ENCODE measurements at places on chromosomes 2 and 18.

- no peak for DNase-seq
Observed at GRCh38 chr18:28781616-28782362, 604.9 kb upstream of the CDH2 start.

DNA sequence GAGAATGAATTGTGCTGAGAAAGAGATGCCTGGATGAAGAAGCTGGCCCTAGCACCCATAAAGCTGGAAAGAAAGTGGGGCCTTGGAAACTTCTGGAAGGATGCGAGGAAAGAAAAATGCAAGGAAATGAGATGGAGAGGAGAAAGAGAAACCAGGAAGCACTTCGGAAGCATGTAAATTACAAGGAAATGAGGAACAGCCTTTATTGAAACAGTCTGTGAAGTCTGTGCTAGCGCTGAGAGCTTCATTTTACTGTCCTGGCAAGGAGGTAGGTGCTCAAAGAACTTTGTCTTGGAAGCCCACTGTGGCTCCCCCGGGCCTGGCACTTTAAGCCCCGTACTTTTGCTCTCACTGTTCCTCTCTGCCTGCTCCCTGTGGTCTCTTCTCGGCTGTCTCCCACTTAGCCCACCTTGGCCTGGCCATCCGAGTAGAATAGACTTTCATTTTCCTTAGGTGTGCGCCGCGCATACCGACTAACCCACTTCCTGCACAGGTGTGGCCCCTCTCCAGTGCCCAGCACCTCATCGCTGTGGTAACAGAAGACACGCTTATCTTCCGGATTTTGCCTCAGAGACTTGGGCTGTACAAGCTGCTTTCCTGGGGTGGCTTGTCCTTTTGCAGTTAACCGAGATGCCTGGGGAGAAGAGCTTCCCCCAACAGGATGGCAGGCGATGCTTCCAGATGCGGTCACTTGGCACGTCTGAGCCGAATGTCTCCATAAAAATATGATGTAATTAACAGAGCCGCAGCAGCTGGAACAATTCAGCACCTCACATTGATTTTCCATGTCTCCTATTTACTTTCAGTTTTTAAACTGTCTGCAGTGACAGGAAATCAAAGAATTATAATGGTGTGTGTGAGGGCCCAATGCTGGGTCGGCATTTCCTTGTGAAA lies 199.6 kb downstream of the HRH4 start:
- DNase-seq, result no peak

GRCh38 chr18:8329186-8329771 lies 280.0 kb upstream of the RAB12 start:
- no peak for DNase-seq

GRCh38 chr18:50097702-50098101 lies 97.2 kb downstream of the MYO5B start:
- no peak for DNase-seq

DNA sequence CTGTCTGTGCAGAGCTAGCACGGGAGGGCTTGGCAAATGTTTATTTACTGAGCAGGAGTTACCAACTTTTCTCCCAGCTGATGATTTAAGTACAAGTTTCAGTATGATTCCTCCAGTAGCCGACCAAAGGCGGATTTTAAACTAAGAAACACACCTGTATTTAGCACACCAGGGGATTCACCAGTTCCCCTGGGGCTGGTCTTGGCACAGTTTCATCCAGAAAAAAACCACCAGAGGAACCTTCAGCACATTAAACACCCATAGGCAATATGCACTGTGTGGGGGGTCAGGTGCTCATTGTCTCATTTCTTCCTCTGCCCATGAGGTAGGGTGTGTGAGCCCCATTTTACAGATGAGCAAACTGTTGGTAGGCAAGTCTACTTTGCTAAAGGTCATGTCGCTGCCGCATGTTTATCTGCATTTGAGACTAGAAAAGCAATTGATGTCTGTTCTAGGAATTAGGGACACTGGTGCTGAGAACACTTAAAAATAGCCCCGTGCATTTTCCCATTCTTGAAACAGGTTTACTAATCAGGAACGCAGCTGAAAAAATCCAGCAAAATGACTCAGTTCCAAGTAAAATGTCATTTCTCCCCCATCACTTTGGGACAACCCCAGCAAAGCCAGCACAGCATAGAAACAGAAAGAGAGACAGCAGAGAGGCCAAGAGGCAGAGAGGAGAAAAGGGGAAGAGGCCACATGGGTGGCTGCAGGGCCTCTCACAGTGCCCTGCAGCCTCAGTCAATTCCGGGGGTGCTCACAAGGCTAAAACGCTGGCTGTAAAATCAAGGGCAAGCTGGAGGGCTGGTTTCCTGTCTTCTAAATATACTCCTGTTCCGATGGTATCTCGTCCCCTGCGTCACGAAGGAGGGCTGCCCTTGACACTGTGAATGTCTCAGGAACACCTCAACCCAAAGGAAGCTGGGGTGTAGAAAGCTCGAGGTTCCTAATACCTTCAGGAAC lies 166.8 kb upstream of the ID2 start:
- DNase-seq, result no peak

GRCh38 chr18:58004317-58004716 lies 39.7 kb upstream of the NEDD4L start:
- peak; percentile 20 for DNase-seq

- peak; percentile 61 for DNase-seq
Observed at GRCh38 chr18:80247393-80247841, at the start of gene PARD6G. TSS of gene PARD6G (minus strand) at chr18:80247514. CDS start at chr18:80247348, 166 bp downstream.

- no peak for DNase-seq
Observed at GRCh38 chr18:35189510-35189909, 51.3 kb upstream of the ZNF397 start.

GRCh38 chr2:216424274-216424673 lies 12.0 kb downstream of the SMARCAL1 start:
- no peak for DNase-seq

DNA sequence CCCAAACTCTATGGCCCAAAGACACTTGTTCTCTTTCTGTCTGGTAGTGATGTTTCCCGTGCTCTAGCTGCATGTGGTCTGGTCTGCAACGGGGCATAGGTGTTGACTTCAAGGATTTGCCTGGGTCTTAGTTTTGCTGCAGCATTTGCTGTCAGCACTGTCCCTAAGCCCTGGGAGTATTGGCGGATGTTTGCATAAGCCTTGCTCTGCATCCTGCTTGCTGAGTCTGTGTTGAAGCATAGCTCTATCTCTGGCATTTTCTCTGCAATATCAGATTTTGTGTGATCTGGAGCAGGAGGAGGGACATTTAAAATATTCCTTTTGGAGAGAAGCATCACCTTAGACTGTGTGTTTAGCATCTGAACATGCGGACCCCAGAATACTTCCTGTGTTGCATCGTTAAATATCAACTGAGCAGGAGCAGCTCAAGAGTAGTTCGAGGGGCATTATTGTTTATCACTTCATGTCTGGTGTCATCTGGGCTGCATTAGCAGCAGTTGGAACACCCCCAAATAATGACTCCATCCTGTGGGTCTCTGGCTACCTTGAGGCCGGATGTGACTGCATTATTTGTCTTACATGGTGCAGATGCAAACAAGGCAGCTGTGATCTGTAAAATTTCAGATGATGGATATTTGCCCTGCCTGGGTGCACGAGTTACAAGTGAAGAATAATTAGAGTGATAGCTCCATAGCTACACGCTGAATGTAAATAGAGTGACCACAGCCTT lies 231.7 kb downstream of the TRIB2 start:
- no peak for DNase-seq

- no peak for DNase-seq
Observed at GRCh38 chr2:201345625-201346213, 11.4 kb downstream of the FLACC1 start.

DNA sequence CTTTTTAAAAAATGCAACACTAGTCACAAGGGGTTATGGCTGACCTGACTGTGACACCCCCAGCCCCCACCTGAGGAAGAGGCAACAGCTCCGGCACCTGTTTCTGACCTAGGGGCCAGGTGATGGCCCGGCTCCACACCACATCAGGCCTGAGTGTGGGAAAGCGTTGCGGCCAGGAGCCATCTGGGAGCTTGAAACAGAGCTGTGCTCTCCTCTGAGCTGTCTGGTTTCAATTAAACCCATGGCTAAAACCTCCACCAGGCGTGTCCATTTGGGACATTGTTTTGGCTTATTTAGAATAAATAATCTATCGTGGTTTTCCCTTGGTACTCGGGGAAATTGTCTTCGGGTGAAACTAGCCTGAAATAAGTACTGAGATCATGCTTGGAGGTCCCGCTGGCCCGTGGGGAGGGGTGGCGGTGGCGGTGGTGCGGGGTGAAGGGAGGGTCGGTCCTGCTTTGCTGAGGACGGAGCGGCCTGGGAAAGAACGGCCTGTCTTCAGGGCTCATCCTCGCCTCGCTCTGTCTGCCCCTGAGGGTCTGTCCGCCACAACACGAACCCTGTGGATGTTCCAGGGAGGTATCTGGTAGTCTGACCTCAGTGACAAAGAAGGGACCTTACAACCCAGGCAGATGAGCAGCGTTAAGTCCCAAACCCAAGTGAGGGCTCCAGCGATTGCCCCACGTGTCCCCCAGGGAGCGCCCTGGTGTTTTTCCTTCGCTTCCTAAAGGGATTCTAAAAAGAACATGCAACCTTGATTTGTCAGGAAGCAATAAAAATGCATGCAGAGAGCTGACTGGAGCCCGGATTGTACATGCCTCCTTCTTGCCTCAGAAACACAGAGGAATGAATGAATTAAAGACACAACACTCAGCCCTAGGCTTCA lies 58.7 kb downstream of the IL1RL2 start:
- DNase-seq, result no peak

GRCh38 chr2:145343287-145343686 lies 823.4 kb upstream of the ZEB2 start:
- no peak for DNase-seq

DNA sequence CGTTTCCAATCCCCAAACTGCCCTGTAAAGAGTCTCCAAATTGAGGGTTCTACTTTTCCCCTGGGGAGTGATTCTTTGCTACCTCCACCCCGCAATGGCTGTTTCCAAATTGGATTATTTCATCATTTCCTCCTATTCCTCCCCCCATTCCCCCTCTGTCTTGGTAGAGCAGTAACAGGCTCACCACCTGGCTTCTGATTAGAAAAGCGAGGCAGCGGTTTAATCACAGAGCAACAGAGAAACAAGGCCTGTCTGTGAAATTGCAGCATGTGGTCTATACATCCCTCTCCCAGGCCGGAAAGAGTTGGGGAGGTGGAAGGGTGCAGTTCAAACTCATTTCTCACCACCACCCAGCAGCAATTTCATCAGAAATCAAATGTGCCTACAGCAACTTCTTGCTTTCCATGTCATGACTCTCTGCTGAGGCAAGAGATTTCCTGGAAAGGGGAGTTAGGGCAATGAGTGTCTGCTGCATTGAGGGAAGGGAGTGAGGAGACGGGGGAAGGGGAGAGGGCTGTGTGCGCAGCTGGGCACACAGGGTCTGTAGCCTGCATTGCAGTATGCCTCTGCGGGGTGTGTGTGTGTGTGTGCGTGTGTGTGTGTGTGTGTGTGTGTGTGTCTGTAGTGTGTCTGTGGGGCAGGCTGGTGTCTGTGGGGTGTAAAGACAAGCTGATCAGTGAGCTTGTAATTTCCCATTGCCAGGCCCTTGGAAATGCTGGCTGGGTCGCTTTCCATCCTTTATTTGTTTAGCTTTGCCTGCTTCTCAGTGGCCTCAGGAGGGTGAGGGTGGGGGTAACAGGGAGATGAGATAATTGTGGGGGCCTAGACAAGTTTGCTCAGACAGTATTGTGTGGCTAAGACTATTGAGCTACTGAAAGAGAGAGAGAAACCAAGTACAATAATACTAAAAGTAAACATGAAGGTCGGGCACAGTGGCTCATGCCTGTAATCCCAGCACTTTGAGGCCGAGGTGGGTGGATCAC lies 13.5 kb upstream of the IGFBP2 start:
- no peak for DNase-seq

GRCh38 chr2:25374827-25375226 lies 33.1 kb upstream of the DNMT3A start:
- DNase-seq, result no peak

GRCh38 chr2:86477349-86477748 lies 36.2 kb downstream of the KDM3A start:
- no peak for DNase-seq

DNA sequence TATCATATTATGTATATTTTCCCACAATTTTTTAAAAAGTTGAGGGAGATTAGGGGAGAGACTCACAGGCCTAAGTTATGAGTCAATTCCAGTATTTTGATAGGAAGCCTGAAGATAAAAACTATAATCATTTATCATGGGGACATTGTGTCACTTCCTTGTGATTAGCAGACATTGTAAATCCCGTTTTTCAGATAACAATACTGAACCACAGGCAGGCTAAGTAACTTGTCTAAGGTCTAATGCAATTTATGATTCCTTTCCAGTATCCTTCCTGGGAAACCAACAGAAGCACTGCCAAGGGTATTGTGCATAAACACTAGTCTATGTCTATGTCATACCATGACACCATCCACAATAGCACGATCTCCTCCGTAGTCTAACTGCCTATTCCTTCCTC lies 235.2 kb upstream of the PIK3C3 start:
- no peak for DNase-seq

- no peak for DNase-seq
Observed at GRCh38 chr2:103805746-103806145, 1043.9 kb downstream of the TMEM182 start.

DNA sequence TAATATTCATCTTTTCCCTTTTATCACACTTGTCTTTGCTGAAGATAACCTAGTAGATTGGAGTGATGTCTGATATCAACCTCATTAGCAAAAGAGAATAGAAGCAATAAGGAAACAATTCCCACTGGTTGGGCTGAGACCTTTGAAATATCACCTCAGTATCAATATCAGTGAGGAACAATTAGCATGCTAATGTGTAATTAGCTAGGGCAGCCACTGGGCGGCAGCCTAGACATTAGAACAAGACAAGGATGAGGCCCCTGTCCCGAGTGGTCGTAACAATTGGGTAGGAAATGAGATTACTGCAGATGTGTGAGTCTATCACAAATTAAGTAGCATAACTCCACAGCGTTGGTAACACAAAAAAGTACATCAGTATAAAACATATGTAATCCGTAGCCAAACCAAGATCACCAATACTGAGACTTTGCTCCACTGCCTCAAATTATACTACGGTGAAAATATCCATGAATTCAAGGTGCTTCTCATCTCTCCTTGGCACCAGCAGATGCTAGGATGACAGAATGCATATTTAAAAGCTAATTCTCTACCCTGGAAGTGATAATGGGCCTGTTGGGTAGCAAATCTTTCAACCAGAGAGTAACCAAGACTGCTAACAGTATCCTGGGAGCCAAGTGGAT lies 99.1 kb downstream of the ALPK2 start:
- DNase-seq, result peak; percentile 23

DNA sequence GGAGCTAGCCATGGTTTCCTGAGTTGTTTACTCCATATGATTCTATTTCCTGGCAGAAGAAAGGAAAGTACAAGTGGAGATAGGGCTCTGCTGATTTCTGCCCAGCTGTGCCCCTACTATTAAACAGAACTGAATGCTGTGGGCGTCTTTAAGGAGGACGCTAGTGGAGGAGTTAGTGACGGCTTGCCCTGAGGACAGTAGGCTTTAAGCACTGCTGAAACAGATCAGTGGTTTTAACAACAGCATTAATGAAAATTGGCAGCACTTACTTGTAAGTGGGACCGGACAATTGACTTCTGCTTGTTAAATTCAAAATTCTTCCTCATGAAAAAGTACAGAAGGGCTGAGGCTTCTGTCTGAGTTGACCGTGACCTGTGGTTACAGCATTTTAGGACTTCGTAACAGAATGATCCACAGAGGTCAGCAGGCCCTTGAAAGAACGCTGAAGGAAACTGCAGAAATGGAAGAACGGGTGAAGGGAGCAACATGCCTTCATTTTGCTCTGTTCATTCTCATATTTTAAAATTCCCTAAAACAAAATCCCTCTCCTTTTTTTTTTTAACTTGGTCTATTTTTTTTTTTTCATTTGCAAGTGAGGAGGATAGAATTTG lies 80.6 kb upstream of the CCDC195 start:
- DNase-seq, result no peak

- no peak for DNase-seq
Observed at GRCh38 chr18:26406324-26406723, 142.0 kb downstream of the KCTD1 start.

GRCh38 chr2:189579585-189580186 lies 900 bp downstream of the SLC40A1 start:
- DNase-seq, result no peak

Data from SW 1271 (cell line).